GM03348 (cell line): ENCODE measurements at places on chromosomes 2 and 18.

GRCh38 chr2:149169656-149170055, 131.2 kb downstream of the LYPD6B start:
- DNase-seq = no peak

GRCh38 chr18:27847412-27847811, 329.5 kb downstream of the CDH2 start:
- DNase-seq = no peak

DNA sequence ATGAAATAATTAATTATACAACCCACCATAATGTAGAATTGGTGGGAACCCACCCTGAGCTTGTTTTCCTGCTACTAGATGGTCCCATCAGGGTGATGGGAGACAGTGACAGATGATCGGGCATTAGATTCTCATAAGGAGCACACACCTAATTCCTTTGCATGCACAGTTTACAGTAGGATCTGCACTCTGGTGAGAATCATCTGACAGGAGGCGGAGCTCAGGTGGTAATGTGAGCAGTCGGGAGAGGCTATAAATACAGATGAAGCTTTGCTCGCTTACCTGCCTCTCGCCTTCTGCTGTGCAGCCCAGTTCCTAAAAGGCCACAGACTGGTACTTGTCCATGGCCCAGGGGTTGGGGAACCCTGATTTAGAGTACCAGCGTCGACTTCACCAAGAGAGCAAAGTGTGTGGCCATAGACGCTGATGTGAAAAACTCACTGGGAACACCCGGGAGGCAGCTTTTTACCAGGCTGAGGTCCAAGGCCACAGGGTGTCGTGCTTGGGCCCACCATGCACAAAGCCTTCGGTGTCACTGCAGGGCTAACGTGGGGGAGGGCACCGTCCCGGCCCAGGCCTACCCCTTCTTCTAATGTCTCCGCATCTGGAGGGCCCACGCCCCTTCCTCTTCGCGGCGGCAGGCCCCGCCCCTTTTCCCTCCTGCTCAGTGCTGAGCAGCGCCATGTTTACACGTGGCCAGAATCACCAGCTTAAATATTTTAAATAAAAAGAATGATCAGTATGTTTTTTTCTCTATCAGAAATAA, 296.8 kb upstream of the HDAC4 start:
- DNase-seq = no peak

DNA sequence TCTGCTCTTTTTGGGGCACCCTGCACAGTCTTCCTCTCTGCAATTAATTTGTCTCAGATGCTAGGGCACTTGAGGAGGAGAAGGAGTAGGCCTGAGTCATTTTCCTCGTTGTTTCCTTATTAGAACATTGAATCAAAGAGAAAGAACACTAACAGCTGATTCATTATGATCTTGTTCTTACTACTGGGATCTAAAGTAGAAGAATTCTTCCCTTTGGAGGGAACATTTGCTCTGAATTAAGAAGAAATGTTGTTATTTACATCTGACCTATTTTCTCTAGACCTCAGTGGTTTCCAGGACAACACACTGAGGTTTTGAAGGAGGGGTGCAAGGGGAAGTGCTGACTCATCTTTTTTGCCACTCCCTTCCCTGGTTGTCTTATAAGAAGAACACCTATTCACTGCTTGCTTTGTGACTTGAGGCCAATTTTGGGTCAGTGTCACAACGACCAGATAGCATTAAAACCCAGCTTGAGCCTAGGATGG, 24.3 kb upstream of the STAT1 start:
- DNase-seq = peak; percentile 57

DNA sequence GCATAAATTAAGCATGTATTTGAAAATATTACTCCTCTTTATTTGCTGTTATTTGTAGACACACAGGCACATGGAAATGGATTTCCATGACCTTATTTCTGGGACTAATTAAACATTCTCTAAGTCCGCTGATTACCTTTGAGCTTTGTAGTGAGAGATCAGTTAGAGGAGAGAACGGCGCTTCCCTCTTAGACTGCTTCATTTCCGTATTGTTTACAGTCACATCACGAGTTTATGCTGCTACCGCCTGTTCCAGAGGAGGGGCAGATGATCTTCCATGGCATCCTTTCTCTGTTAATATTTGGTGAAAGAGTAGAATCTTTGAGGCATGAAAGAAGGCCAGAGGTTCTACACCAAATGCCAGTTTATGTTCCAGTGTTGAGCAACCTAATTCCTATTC, 404.4 kb downstream of the TRIB2 start:
- no peak for DNase-seq

DNA sequence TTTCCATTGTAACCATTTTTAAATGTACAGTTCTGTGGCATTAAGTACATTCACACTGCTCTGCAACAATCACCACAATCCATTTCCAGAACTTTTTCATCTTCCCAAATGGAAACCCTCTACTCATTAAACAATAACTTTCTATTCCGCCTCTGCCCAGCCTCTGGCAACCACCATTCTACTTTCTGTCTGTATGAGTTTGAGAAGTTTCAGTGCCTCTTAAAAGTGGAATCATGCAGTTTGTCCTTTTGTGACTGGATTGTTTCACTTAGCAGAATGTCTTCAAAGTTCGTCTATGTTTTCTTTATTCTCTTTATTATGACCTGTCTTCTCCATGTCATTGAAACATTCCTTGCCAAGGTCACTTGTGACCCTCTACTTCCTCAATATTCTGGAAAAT, 22.0 kb upstream of the PELI1 start:
- no peak for DNase-seq

- DNase-seq = peak; percentile 27
These were observed 156.0 kb downstream of the TFCP2L1 start for GRCh38 chr2:121128741-121129659.

DNA sequence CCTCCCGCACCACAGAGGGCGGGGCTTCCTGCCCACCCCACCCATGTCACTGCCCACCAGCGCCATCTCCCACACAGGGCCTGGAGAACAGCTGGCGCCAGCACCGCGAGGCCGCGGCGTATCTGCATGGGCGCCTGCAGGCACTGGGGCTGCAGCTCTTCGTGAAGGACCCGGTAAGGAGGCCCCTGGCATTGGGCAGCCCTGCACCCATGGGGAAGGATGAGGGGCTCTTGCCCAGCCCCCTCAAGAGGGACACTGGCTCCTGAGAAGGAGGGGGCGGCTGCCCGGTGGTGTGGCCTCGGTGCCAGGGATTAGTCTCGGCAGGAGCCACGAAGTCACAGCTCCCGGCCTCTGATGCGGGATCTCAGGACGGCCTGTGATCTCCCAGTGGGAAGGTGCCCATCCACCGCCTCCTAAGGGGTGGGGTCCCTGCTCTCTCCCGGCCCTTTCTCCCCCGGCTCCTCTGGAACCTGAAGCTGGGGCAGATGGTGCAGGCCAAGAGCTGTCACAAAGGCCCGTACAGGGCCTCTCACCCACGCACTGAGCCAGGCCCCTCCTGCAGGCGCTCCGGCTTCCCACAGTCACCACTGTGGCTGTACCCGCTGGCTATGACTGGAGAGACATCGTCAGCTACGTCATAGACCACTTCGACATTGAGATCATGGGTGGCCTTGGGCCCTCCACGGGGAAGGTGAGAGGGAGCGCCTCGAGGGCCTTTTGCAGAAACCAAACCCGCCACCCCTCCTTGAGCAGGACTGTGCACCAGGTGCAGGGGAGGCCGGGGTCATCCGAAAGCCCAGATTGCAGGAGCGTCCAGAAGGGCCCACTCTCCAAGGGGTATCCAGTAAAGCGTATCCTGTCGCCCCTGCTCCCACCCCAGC, 9.1 kb downstream of the AGXT start:
- DNase-seq = no peak
